ENCODE measurements at places on chromosomes 13 and 19.
A peak's percentile ranks its signal among the peaks of the same experiment; 100 is the strongest.

DNA sequence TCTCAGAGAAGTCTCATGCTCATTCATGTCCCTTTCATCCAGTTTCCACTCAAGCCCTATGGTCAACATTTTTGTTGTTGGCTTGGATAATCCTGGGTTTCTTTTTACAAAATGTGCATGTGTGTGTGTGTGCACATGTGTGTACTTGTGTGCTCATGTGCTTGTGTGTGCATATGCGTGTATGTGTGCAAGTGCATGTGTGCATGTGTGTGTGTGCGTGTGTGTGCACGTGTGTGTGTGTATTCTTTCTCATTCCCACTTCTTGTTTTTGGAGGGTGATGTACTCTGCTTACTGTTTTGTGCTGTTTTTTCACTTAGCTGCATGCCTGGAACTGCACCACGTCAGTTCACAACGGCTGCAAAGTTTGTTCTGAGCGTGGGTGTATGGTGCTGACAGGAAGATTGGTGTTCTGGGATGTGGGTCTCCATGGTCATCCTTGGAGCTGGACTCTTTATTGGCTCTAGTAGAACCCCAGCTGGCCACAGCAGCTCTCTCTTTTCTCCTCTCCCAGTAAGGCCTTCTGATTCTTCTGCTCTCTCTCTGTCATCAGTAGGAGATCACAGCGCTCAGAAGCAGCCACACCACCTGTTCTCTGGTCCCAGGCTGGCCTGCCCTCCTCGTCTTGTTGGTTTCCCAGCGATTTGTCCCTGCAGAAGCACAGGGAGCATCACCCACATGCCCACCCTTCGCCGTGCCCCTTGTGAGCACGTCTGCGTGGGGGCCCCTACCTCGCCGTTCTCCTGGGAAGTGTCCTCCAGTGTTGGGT, 60.8 kb downstream of the SOX1 start:
- no peak for DNase-seq

GRCh38 chr13:51825681-51826254, 19.2 kb downstream of the TMEM272 start:
- DNase-seq: no peak

GRCh38 chr19:29084266-29084665, 128.7 kb downstream of the UQCRFS1 start:
- no peak for DNase-seq

- DNase-seq: no peak
Measured at GRCh38 chr13:32029684-32030083, 1.9 kb upstream of the FRY start.

DNA sequence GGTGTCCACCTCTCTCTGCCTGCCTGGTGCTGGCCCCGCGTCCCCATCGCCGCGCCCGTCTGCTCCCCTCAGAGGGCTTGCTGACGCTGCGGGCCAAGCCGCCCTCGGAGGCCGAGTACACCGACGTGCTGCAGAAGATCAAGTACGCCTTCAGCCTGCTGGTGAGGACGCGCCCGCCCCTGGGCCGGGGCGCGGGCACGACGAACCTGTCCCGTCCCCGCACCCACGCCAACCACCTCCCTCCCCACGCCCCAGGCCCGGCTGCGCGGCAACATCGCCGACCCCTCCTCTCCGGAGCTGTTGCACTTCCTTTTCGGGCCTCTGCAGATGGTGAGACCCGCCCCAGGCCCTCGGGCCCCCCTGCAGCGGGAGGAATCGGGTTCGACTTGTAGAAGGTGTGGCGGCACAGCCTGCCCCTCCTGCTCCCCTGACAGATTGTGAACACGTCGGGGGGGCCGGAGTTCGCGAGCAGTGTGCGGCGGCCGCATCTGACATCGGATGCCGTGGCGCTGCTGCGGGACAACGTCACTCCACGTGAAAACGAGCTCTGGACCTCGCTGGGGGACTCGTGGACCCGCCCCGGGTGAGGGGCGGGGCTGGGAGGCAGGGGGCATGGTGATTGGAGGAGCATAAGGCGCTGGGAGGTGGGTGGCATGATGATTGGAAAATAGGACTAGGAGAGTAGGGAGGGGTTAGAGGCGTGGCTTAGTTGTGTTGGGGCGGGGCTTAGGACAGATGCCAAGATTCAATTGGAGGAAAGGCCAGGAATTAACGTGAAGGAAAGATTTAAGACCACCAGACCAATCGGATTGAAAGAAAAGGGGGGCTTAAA, 6.6 kb downstream of the EPS8L1 start:
- peak; percentile 26 for DNase-seq

GRCh38 chr19:17370026-17370587, 7.0 kb downstream of the PLVAP start:
- peak; percentile 56 for DNase-seq

GRCh38 chr19:20351244-20351643, 184.2 kb downstream of the ZNF486 start:
- DNase-seq: no peak

GRCh38 chr13:23985060-23985459, 87.8 kb upstream of the C1QTNF9B start:
- DNase-seq: no peak

GRCh38 chr19:44278181-44278690, 18.6 kb downstream of the ZNF233 start:
- DNase-seq: no peak

- no peak for DNase-seq
Measured at GRCh38 chr19:42242069-42242511, 312 bp downstream of the GSK3A start.

DNA sequence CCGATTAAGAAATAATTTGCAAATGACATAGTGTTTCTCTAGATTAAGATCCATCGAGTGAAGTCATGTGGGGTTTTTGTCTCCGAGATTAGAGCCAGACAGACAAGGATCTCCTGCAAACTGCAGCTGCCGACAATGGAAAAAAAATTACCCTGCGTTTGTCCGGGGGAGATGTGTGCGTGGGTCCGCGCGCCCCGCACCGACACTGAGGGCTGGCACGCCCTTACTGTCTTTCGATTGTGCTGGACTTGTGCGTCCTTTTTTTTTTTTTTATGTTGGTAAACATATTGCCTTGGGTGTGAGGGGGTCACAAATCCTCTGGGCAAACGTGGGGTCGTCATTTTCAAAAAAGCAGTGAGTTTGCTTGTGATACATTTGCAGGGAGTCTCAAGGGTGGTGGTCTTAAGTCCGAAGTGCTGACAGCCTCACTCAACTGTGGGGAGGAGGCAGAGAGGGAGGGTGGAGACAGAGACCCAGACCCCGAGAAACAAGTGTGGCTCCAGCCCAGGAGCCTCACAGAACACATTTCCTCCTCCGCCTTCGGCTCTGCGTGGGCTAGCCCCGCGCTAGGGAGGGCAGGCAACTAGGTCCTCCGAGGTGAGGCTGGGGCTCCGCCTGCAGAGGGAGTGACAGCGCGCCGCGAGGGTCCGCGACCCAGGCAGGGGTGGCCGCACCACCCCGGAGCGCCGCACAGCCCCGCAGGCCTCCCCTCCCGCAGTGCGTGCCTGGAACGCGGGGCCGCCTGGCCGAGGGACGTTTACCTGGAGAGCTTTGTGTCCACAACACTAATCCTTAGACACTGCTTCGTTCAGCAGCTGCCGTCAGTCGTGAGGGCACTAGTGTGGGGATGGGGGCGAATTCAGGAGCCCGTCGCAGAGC, 11.7 kb upstream of the SOX1 start:
- DNase-seq: no peak

- DNase-seq: peak; percentile 63
Measured at GRCh38 chr19:47790398-47790814, 11.9 kb downstream of the SELENOW start.

- DNase-seq: no peak
Measured at GRCh38 chr13:32114284-32114950, 82.8 kb downstream of the FRY start.

DNA sequence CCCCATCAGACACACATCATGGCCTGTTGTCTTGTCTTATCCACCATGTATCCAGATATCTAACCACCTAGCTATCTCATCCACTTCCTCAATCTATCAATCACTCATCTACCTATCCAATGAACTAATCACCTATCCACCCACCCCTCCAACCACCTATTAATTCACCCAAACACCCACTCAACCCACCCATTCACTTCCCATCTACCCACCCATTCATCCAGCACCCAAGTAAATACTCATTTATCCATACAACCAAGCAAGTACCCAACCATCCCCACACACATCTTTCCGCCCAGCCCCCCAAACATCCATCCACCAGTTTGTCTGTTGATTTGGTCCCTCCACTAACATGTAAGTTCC, 753 bp upstream of the WIZ start:
- no peak for DNase-seq

DNA sequence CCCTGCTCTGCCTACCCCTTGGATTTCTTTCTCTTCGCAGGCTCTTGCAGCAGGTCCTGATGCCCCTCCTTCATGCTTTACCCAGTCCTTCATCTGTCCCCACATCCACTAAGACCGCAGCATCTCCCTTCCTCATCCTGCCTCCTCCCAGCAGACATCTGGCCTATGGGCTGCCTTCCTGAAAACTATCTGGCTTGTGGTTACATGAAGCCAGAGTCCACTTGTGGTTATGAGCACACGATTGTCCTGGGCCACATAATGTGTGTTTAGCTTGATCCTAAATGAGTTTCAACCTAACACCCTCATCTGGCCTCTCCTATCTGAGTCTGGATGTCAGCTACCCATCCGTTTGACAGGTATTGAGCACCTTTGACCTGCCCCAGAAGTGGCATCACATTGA, 5.5 kb upstream of the ZNF175 start:
- no peak for DNase-seq

GRCh38 chr13:21362741-21363140, 96.4 kb downstream of the ZDHHC20 start:
- DNase-seq: no peak

- peak; percentile 52 for DNase-seq
Measured at GRCh38 chr13:79776531-79777295, 295.8 kb downstream of the NDFIP2 start.

DNA sequence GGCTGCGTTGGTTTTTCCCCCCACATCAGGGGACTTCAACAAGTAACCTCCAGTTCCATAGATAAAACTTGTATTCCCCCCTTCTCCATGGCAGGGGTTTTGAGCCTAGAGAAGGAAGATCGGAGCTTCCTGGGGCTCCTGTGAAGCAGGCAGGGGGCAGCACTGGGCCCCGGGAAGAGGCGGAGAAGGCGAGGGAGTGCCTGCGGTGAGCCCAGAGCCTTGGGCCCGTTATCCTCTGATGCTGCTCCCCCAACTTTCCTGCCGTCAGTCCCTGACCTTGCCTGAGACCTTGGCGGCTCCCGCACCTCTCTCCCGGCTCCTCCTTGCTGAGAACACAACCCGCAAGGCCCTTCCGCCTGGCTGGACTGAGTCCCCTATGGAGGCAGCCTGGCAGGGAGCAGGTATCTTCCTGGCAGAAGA, 2.5 kb downstream of the LIPE start:
- DNase-seq: no peak

- no peak for DNase-seq
Measured at GRCh38 chr13:33256148-33256840, 29.3 kb downstream of the STARD13 start.

DNA sequence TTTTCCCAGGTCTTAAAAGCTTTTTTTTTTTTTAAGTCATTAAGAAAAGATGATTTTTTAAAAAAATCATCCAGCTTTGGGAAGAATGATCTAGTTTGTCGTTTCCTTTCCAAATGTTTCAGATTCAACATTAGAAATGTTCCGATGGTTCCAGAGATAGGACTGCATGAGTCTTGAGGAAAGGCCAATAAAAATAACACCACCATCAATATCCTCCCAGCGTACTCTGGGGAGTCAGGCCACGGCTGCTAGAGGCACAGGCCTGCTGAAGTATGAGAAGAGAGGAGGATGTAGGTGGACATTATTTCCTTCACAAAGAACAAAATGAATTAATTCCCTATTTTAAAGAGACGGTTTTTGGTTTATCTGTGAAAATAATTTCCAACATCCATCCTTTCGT, 60.0 kb upstream of the SHISA2 start:
- DNase-seq: no peak

DNA sequence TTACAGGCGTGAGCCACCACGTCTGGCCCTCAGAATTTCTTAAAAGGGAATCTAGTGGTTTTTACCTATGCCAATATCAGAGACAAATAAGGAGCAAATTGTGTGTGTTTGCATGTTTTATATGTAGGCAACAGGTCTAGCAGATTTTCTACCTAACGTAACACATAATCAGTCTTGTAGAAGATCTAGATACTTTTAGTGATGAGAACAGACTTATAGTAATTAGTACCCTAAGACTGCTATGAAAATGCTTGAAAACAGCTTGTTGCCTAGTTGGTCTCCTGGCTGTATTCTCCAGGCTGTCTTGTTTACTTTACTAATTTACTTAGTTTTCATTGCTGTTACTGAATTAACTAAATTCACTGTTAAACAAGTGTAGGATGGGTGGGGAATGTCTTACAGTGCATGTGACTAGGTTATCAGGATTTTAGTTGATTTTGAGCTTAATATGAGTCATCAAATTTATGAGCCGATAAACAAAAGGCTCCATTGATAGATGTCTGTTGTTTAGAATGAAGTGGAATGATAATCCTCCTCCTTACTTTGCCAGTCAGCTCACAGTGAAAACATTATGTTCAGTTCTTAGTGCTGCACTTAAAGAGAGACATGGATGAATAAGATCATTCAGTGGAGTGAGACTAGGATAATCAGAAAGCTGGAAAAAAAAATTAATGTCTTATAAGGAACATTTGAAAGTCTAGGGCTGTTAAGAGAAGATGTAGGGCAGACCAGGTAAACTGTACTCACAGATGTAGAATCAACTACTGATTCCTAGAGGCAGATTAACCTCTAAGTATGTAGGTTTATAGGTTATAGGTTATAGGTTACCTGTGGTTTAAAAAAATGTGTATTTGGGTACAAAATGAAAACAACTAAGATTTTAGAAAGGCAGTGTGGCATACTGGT, 22.4 kb downstream of the GTF2F2 start:
- no peak for DNase-seq

- DNase-seq: peak; percentile 64
Measured at GRCh38 chr13:36965767-36966166, 33.4 kb downstream of the ALG5 start.

- no peak for DNase-seq
Measured at GRCh38 chr19:12098040-12098439, 33.5 kb downstream of the ZNF844 start.

- peak; percentile 43 for DNase-seq
Measured at GRCh38 chr13:73171926-73172325, 113.1 kb downstream of the KLF5 start.

DNA sequence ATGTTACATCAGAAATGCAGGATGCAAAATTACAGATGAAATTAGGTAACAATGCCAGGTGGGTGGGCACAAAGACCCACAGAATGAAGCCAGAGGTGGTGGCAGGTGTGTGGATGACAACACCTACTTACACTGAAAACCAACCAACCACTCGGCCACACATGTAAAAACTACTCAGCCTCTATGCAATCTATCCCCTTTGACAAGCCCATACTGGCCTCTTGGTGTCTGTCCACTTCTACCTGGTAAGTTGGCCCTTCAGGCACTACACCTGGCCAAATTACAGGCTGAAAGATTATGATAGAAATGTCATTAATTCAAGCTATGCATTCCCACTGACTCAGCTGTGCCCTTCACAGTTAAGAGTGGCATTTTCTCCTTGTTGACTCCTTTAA, 50.0 kb downstream of the BRD4 start:
- no peak for DNase-seq

DNA sequence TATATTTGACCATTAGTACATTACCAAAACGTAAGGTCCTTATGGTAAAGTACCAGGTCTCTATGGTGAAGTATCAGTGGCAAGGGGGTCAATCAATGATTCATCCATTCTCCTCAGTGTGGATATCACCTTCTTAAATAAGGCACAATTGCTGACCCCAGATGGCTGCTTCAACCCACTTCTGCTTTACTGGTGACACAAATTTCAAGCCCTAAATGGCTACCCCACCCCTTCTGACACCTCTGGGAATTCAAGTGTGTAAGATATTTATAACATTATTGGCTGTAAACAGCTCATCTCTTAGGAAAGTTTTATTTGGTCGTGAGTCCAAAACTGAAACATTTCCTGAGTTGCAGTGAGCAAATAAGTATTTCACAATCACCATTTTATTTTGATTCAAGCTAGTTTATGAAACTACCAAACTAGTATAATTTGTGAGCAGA, 7.9 kb upstream of the WBP4 start:
- DNase-seq: peak; percentile 15

All from fibroblast of skin of abdomen (primary cell).